Left hindlimb (tissue), 1 donor: ENCODE measurements at places on chromosomes 7 and 10.
A peak's percentile ranks its signal among the peaks of the same experiment; 100 is the strongest.

DNA sequence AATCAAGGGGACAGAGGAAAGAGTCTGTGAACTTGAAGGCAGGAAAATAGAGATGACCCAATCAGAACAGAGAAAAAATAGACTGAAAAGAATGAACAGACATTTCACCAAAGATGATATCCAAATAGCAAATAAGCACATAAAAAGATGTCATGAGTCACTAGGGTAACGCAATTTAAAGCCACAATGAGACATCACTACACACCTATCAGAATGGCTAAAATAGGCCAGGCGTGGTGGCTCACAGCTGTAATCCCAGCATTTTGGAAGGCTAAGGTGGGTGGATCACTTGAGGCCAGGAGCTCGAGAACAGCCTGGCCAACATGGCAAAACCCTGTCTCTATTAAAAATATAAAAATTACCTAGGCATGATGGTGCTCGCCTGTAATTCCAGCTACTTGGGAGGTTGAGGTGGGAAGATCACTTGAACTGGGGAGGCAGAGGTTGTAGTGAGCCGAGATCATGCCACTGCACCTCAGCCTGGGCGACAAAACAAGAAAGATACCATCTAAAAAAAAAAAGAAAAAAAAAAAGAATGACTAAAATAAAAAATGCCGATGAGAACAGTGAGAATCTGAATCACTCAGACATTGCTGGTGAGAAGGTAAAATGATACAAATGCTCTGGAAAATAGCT is 100.9 kb downstream of the LHPP start:
- no peak for DNase-seq

DNA sequence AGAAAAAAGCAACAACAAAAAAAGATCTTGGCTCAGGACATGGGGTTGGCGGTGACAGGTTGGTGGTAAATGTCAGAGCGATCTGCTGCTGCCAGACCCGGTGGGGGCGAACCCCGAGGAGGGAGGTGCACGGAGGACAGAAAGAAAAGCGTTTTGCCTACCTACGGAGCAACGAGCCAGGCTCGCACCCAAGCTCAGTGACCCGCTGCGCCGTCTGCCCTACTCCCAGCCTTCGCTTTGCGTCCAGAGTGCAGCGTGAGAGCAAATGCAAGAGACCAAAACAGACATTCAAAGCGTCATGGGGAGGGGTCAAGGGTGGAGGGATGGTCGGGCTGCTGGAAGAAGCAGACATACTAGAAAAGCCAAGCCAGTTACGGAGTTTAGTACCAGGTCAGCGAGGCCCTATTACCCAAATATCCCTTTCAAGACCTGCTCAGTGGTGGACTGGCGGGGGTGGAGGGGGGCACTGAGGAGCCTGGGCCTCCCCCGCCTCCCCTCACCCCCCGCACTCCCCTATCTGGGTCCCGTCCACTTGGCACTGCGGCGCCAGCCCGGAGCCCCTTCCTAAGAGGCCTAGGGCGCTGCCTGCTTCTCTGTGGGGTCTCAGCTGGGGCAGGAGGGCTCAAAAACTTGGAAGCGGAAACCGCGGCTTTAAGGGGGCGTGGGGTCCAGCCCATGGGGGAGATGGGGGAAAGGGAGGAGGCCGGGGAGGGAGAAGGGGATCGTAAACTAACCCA is 66.9 kb downstream of the SLC29A4 start:
- DNase-seq: no peak

GRCh38 chr10:97426776-97427570 is 982 bp downstream of the PGAM1 start:
- no peak for DNase-seq

DNA sequence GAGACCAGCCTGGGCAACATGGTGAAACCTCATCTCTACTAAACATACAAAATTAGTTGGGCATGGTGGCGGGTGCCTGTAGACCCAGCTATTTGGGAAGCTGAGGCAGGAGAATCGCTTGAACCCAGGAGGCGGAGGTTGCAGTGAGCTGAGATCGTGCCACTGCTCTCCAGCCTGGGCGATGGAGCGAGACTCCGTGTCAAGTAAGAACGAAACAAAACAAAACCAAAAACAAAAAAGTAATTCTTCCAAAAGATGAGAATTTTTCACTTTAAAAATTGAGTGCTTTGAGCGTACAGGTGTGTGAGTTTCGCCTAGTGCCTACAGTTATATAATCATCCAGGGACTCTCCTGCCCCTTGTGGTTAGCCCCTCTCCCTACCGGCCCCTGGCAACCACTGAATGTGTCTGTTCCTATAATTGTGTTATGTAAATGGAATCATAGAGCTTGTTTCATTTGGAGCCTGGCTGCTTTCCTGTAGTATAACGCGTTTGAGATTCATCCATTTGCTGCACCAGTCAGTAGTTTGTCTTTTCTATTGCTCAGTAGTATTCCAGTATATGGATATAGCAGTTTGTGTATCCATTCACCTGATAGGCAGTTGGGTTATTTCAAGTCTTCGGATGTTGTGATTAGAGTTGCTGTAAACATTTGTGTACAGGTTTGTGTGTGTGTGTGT is 80.0 kb downstream of the RBM33 start:
- DNase-seq: no peak

- peak; percentile 94 for DNase-seq
These were observed at the start of gene MBLAC1 for GRCh38 chr7:100126931-100127865. Gene MBLAC1 (plus strand): TSS chr7:100126967. CDS start chr7:100127396, 429 bp downstream.

GRCh38 chr7:105439174-105439893 is 50.6 kb upstream of the SRPK2 start:
- DNase-seq: no peak

DNA sequence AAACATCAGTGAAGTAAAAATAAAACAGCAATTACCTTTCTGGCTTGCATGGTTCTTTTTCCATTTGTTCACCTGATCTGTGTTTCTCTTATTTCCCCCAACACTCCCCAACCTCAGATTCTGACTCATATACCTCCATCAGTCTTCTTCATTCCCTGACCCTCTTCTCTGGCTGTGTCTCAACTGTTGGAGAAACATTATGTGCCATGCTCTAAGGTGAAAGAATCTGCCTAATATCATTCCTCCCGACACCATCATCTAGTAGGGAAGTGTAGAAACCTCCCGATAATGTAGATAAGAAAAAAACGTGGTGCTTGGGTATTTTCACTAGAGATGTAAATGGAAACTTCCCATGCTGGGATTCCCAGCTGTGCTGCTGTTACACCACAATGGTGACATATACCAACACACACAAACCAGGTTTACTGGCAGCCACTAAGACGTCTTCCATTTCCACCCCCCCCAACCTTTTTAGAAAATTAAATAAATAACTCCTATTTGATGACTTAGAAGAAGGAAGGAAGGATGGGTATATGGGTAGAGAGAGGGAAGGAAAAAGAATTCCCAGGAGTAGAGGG is 63.4 kb downstream of the OSBPL3 start:
- no peak for DNase-seq

DNA sequence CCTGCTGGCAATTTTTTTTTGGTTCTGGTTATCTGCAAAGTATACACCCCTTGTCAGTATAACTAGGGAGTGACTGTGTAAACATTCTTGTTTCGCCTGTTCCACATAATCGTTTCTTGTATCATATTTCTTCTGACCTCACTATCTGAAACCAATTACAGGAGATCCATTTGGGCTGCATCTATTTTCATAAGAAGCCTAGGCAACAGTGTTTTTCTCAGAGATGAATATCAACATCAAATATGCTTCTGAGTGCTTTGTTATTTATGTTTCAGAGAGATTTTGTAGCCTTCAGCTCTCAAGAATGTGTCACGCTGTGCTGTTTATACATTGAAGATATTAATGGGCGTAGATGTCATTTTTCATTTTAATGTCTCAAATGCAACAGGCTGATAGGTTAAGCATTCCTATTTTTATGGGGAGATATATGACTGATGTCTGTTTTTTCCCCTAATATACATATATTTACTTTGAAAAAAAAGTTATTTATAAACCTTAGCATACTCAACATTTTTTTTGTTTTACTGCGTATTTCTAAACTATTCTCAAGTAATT is 115.5 kb downstream of the FOXP2 start:
- DNase-seq: no peak

- no peak for DNase-seq
These were observed 43.3 kb downstream of the FAM204A start for GRCh38 chr10:118298787-118299186.

GRCh38 chr7:92520024-92520423 is 8.3 kb downstream of the PEX1 start:
- DNase-seq: no peak

- DNase-seq: no peak
These were observed 466.9 kb downstream of the KIF20B start for GRCh38 chr10:90168244-90168643.

- DNase-seq: no peak
These were observed 185.4 kb upstream of the PFKP start for GRCh38 chr10:2881720-2882620.
